ENCODE measurements at places on chromosomes 2 and 18.

GRCh38 chr2:203534621-203535077 lies 452 bp downstream of the RAPH1 start:
- DNase-seq, result no peak

DNA sequence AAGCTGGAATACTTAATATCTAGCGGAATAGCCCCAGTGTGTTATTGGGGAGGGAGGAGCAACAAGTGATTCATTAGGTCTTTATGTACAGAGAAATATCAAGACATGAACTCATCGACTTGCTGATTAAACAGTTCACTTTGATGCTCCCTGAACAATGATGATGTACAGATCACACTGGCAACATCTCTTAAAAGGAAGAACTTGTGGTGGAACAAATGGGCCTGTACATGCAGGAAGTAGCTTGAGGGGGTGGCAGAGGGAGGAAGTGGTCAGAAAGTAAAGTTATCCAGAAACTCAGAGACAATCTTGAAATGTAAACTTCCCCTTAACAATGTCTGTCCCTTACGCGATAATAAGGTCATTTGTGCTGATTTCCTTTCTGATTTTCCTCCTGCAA lies 90.5 kb downstream of the NXPH2 start:
- DNase-seq, result no peak

DNA sequence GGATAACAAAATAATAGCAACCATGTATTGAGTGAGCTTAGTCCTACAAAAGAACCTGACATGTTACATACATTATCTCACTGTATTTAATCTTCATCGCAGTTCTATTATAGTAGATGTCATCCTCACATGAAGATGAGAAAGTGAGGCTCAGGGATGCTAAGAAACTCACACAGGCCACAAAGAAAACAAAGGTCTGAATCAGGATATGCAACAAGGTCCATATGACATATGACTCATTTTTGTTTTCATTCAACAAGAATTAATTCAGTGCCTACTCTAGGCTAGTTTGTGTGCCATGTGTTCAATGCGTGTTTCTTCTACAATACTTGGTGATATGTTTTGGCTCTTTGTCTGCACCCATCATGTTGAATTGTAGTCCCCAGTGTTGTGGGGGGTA lies 219.7 kb upstream of the EPHA4 start:
- DNase-seq, result peak; percentile 52

DNA sequence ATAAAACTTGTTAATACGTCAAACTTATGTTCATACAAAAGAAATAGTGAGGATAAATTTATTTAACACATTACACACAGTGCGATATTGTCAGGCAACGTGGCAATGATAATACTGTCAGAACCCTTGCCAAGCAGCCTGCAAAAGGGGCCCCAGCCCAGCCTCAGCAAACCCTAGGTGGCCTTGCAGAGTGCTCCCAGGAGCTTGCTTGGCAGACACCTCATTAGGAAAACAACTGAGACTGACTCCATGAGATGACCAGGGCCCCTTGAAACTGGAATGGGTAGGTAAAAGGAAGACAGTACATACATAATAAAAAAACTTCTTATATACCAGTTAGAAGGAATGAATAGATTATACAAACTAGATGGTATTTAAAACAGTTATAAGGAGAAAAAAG lies 136.6 kb upstream of the EPC2 start:
- no peak for DNase-seq

- DNase-seq, result no peak
Observed at GRCh38 chr2:176187200-176187898, 1.1 kb upstream of the HOXD1 start.

DNA sequence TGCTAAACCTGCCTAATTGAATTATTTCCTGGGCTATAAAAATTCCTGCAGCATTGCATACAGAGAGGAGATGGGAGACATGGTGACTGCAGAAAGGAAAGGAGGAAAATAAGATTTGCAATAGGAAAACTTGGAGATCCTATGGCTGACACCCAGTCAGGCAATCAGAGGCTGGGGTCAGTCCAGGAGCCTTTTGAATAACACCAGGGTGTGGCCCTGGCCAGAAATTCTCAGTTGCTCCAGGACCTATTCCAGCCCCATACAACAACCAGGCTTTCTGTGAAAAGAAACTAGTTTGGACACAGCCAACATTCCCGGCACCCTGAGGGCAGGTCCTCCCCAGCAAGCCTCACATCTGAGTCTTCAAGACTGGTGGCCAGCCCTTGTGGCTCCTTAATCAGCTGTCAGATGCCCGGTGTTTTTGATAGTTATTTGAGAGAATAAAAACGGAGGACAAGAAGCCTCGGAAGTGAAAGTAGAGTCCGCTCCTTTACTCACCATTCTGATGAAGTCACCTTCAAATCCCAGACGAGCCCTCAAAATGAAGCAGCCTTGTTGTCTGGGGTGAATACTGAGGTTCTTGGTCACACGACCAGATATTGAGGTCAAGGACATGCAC lies 31.1 kb upstream of the GMCL1 start:
- peak; percentile 53 for DNase-seq
